ENCODE measurements at places on chromosomes 5 and 9.
A peak's percentile ranks its signal among the peaks of the same experiment; 100 is the strongest.

GRCh38 chr5:67331296-67331925 lies 134.8 kb upstream of the CD180 start:
- no peak for DNase-seq

GRCh38 chr9:130078547-130078946 lies 24.8 kb downstream of the GPR107 start:
- DNase-seq = no peak

GRCh38 chr9:21856301-21857094 lies 54.1 kb downstream of the MTAP start:
- no peak for DNase-seq

- DNase-seq = no peak
These were observed 534.7 kb downstream of the CAAP1 start for GRCh38 chr9:26357803-26358344.

- peak; percentile 44 for DNase-seq
These were observed 814 bp downstream of the KIF12 start for GRCh38 chr9:114098021-114098935.

GRCh38 chr5:81360640-81361039 lies 33.3 kb downstream of the ACOT12 start:
- no peak for DNase-seq

DNA sequence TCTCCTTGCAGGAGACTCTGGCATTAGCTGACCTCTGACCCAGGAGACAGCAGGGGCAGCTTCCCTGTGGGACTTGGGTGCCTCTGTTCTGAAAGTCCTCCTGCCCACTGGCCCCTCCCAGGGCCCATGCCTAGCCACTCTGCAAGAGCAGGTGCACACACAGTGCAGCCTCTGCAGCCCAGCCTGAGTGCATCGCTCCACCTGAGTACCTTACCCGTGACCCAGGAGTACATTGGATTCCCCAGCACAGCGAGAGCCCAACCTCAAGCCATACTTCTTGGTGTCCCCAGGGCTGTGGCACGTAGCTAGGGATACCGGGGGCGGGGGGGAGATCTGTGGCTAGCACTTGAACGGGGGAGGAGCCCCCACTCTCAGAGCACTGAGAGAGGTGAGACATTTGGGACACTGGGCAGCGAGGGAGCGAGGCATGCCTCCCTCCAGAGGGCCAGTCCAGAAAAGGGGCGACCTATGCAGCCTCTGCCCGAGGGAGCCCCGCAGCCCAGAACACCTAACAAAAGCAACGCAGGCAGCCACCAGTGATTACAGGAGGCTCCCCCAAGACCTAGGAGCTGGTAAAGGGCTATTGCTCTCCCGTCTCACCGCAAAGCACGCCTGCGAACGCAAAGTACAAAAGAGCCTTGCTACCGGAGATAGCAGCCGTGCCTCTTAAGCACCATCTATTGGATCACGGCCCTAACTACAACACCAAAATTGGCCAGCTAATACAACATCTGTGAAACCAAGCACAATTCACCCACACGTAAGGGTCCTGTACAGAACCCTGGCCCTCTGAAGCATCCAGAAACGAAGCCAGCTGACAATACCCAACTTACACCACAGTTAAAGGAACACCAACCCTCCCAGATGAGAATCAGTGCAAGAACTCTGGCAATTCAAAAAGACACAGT lies 826 bp upstream of the PRDM9 start:
- peak; percentile 88 for DNase-seq

DNA sequence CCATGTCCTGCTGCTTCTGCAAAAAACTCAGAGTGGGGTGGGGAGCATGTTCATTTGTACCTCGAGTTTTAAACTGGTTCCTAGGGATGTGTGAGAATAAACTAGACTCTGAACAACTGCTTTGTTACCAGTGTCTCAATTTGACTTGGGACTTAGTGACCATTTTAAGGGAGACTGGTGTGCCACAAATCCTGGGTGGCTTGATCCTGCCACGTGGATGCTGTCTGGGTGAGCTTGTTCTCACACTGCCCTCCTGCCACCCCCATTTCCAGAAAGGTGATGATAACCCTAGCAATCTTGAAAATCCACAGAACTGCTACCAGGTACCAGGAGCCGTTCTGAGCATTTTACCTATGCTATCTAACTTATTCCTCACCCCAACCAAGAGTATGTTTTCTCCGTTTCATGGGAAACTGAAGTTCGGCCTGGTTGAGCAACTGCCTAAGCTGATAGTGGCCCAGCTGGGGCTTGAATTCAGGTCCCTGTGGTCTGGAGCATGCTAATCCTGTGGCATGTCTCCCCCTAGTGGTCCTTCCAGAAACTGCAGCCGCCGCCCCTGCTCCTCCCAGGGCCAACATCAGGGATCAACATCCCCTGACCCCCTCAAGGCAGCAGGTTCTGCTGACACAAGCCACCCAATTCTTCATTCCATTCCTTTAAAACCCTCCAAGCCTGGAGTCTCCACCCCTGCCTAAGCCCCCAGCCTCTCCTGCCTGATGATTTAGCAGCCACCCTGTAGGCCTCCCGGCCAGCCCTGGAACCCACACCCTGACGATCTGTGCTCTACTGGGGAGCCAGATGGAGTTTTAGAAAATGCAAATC lies 2.8 kb downstream of the IL3 start:
- DNase-seq = peak; percentile 87

DNA sequence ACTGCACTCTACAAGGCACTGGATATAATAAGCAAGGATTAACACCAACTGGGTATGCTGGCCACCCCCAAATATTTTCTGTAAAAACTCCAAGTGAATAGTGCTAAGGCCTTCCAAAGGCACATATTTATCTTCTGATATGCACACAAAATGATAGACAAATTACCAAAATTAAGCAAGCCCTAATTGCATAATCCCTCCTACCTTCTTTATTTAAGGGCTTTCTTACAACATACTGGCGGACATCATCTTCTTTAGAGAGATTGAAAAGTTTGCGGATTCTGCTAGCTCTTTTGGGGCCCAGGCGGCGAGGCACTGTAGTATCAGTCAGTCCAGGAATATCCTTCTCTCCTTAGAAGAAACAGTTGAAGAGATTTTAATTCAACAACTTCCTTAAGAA lies 1.9 kb downstream of the RPS6 start:
- DNase-seq = no peak

DNA sequence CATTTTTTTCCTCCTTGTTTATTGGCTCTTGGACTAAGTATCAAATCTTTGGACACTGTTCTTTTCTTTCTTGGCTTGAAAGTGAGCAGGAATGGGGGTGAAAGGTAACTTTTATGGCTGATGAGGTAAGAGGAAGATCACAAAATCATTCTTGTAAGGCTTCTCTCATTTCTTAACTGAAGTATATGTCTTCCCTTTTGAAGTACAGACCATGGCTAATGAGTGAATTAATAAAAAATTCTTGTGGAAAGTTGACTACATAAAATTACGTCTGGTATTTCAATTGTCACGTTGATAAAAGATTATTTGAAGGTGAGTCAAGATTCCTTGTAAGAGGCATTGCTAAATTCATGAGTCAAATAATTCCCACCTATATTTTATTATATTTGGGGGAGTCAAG lies 25.1 kb downstream of the VCAN start:
- no peak for DNase-seq

- peak; percentile 98 for DNase-seq
These were observed 10.6 kb upstream of the F2RL1 start for GRCh38 chr5:76808141-76808691.

- DNase-seq = no peak
These were observed 68.9 kb downstream of the FAT2 start for GRCh38 chr5:151522226-151522625.

DNA sequence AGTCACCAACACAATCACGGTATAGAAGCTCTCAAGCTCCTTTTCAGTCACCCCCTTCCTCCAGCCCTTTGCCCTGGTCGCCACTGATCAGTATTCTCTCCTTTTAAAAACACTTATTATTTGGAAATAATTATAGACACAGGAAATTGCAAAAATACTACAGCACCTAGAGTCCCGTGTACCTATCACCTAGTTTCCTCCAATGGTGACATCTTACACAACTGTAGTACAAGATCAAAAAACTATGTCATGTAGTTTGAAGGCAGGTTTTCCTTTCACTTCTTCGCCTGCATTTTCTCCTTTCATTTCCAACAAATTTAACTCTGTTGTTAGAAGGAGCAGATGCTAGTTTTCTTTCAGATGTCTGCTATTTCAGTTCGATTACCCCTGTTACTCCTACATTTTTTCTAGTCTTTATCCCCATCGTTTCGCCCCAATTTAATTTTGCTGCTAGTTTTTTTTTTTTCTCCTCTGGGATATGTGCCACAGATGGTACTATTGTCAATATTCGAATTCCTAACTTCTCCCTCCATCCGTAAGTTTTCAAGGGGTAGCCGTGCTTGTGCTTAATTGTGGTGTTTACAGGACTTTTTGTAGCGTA lies 612 bp upstream of the ATG10 start:
- no peak for DNase-seq

- no peak for DNase-seq
These were observed 4.1 kb downstream of the RAPGEF6 start for GRCh38 chr5:131630963-131631350.

GRCh38 chr5:80034559-80034958 lies 589 bp upstream of the THBS4 start:
- no peak for DNase-seq

DNA sequence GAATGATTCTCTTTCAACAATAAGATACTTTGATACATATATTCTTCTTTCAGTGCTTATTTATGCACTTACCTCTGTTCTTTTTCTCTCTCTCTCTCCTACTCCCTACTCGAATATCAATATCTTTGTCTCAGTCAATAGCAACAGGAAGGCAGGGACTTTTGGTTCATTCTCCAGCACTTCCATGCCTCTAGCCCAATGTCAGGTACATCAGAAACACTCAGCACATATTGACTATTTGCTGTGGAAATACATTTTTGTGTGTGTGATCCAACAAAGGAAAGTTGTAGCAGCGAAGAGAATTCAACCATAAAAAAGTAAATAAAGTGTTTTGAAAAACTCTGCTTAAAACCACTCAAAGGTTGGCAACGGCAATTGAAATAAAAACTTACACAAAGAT lies 12.6 kb downstream of the DIRAS2 start:
- no peak for DNase-seq

DNA sequence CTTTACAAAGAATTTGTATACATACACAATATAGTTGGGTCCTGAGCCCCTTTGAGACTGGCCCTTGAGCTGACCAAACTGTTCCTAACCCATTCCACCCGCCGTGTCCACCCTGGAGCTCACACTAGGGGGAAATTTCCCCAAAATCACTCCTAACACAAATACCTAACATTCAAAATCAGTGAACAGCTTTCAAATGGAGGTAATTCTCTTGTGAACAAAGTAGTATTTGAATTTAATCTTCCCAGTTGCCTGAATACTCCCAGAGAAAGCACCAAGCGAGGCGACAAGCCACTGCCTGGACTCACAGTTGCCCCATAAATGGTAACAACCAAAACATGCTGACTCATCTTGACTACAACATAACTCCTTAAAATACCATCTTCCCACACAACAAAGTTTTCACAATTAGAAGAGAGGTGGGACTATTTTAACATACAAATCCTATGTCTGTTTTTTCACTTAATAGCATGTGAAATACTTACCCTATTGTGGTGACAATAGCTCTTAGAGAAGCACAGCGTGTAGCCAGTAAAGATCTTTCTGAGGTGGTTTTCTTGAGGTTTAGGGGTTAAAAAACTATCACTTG lies 31.7 kb upstream of the SCAMP1 start:
- no peak for DNase-seq

DNA sequence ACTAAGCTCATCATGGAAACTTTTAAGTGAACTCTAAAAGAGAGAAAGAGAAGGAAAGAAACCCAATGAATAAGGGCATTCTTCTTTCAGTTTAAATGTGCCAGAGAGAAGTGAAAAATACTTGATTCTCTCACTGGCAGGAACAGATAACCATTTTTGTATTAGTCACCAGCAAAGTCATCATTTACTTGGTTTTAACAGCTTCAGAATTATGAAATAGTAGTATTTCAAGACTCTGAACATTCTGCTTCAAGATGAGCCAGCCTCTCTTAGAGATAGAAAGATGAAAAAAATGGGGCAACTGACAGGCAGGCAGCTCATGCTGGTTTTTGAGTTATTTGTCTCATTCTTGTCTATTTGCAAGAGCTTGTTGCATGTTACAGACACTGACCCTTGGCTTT lies 103.5 kb downstream of the GCNT1 start:
- no peak for DNase-seq

- DNase-seq = no peak
These were observed 5.1 kb downstream of the TLN1 start for GRCh38 chr9:35726931-35727330.

- peak; percentile 47 for DNase-seq
These were observed 1.0 kb upstream of the FOXE1 start for GRCh38 chr9:97852001-97852398.

GRCh38 chr5:138640646-138641254 lies 65.5 kb upstream of the HSPA9 start:
- DNase-seq = no peak

GRCh38 chr5:79464695-79465332 lies 49.1 kb downstream of the HOMER1 start:
- DNase-seq = no peak

- no peak for DNase-seq
These were observed 6.1 kb upstream of the CFAP157 start for GRCh38 chr9:127700594-127701255.

- no peak for DNase-seq
These were observed 120.5 kb downstream of the PAX5 start for GRCh38 chr9:36913393-36914211.

DNA sequence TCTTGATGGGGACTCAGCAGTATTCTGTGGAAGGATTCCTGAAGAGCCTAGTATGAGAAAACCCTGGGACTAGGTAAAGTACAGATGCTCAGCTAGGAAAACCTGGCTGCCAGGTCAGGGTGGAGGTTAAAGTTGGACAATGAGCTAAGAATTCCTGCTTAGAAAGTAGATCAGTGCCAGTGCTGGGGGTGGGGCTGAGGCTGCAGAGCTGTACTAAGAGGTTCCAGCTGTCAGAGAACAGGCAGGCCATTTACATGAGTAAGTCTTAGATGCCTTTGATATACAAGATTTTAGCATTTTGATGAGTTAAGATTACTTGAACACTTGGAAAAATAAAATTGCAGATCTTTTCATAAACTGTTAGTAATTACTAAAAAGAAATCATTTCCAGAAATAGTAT lies 332.3 kb upstream of the NUDT12 start:
- DNase-seq = peak; percentile 24

DNA sequence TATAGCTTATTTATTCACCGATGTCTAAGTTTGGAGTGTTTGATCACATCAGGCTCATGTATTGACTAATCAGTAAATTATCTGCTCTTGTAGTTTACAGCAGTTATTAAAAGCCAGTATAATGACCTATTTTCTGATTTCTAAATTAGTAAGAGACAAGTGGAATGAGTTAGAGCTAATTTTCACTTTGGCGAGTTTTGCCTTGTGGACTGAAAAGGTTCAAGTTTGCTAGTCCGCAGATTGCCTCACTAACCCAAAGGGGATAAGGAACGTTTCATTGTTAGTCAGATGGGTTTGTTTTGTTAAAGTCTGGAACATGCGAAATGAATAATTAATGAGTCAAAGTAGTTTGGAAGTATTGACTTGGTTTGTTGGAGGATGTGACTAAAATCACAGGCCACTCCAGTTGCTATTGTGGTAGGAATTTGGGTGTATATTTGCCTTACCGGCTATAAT lies 40.1 kb downstream of the SMARCA2 start:
- no peak for DNase-seq

GRCh38 chr5:6713274-6714225 lies at the start of gene TENT4A:
TENT4A (plus strand) TSS chr5:6713432; CDS start chr5:6713984, 552 bp downstream.
- no peak for DNase-seq

GRCh38 chr5:61137835-61138234 lies 24.4 kb downstream of the SMIM15 start:
- DNase-seq = no peak

Data from ELF-1 (cell line).